Effector memory CD8-positive, alpha-beta T cell (primary cell): ENCODE measurements at places on chromosomes 11 and 22.

- DNase-seq: peak; percentile 73
These were observed 650 bp upstream of the MAPK11 start for GRCh38 chr22:50270666-50271394.

DNA sequence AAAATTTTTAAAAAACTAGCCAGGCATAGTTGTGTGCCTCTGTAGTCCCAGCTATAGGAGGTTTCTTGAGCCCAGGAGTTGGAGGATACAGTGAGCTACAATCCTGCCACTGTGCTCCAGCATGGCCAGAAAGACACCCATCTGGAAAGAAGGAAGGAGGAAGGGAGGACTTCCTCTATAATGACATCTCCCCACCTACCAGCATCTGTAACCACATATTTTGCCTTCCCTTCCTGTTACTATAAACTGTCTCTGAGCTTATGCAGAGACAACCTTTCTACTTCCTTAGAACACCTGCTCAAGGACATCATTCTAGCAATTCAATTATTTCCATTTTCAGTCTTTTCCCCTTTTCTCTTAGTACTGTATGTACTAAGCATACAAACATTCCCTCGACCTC lies 2.2 kb upstream of the NUP160 start:
- DNase-seq: no peak

DNA sequence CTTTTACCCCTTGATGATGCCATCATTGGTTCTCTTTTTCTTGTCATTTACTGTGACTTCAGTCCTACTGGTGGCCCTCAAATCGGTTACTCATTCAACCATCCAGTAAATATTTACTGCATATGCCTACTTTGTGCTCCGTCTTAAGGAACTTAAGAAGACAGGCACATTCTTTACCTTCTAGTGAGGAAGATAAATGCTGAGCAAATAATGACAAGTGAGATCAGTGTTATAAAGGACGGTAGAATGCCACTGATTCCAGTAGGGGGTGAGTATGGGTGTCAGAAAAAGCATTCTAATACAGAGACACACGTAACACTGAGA lies 1.6 kb downstream of the ANKRD42 start:
- no peak for DNase-seq

- no peak for DNase-seq
These were observed 344.9 kb upstream of the B3GAT1 start for GRCh38 chr11:134756811-134757540.

DNA sequence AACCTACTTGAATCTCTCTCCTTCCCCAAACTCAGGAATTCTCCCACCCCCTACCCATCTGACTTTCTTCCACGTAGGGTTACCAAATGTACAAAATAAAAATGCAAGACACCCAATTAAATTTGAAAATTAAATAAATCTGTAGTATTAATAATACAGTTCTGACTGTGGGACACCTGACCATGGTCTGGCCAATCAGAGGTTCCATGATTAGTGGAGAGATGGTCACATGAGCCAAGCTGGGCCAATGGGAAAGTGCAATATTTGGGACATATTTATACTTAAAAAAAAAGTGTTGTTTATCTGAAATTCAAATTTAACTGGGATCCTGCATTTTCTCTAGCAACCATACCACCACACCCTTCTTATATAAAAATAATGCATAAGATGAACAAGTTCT lies 29.8 kb upstream of the ASPHD2 start:
- DNase-seq: no peak

DNA sequence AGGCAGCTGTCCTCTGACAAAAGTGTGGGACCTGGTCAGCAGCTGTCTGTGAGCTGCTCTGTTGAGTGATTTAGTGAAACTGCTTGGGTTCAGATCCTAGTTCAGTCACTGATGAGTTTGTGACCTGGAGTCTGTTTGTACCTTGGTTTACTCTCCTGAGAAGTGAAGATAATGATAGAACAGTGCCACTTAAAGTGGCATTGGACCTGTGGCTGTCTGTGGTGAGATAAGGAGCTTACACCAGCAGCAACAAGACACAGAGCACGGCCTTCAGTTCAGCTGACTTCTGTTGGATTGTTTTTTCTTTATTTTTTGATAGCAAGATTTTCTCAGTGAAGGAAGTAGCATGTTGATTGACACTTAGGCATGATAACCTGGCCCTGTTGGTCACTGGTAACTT lies 46.2 kb upstream of the CTTN start:
- no peak for DNase-seq

DNA sequence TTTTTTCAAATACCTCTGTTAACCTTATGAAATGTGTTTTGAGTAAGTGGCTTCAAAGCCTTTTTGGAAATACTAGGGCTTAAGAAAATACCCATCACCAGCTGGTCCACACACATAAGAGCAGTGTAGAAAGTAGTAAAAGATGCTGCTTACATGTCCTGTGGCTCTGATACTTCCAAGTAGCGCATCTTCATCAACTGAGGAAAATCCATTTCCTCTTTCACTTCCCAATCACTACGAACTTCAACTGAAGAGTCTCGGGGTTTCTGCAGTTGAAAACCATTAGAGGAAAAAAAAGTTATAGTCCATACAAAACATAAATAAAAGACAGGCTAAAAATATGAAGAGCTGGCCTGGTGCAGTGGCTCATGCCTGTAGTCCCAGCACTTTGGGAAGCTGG lies 8.5 kb downstream of the EIF3D start:
- no peak for DNase-seq

GRCh38 chr22:31206896-31207687 lies 5.0 kb upstream of the LIMK2 start:
- DNase-seq: no peak

- DNase-seq: no peak
These were observed 83.2 kb upstream of the CLDN5 start for GRCh38 chr22:19607192-19608002.

GRCh38 chr11:12724301-12725054 lies 50.3 kb downstream of the TEAD1 start:
- no peak for DNase-seq

- DNase-seq: no peak
These were observed 11.0 kb downstream of the TP53AIP1 start for GRCh38 chr11:128931668-128932067.

GRCh38 chr11:35923452-35923851 lies 20.4 kb upstream of the LDLRAD3 start:
- no peak for DNase-seq

DNA sequence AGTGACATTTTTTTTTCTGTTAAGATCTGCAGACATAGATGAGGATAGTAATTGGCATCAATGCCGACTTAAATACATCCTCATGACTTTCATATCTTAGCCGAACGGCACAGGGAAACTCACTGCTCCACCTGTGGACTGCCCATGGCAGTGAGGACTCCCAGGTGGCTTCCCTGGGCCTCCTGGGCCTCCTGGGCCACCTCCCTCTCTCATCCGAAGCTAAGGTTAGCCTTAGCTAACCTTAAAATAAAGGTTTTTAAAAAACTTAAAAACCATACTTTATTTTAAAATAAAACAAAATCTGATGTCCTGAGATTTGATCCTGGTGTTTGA lies 38.1 kb upstream of the TSKU start:
- DNase-seq: no peak

DNA sequence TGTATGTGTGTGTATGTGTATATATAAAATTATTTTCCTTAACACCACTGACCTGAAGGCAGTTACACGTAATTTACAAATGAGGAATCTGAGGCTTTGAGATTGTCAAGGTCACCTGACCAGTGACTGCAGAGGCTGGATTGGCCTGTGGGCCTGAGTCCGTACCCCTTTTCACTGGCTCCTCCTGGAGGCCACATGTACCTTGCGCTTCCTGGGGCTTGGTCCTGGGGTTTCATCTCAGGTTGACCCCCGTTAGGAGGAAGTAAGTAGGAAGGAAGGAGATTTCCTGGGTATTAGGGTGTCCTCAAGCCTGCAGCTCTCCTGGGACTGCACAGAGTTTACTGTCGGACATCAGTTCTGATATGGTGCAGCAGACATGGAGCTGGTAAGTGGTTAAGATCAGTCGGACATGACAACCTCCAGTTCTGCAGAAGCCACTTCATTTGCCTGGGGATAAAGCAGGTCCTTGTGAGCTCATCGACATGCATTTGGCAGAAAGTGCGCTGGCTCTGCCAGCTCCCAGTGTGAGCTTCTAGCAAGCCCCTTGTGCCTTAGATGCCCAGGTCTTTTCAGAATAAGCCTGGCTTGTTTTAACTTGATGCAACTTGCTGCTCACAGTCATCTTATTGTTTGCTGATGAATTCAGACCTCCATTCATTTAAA lies 36.6 kb downstream of the ST3GAL4 start:
- DNase-seq: no peak

DNA sequence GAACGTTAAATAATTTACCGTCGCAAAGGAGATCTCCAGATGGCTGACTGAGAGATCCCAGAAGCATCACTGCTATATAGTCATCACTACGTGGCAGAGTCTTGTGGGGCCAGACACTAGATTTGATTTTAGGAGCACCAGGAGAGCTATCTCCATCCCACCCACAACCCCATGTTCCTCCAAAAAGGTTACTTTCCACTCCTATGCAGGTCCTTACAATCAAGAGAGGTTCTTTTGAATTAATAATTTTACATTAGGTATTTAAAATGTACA lies 19.4 kb downstream of the GUCY1A2 start:
- DNase-seq: no peak

GRCh38 chr22:49237703-49238102 lies 590.0 kb downstream of the BRD1 start:
- DNase-seq: no peak

DNA sequence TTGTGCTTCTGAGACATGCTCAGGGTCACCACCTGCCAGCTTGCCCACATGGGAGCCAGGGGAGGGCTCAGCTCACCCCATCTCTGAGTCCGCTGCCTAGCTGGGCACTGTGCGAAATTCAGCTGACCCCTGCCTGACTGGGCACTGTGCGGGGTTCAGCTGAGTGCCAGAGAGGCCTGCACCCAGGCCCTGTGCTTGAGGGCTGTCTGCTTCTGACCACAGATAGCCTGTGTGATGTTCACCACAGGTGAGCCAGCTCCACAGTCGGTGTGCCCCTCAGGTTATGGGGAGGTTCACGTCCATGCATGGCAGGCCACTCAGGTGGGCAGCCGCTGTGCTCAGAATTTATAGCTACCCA lies 84.5 kb upstream of the SUSD2 start:
- DNase-seq: no peak

DNA sequence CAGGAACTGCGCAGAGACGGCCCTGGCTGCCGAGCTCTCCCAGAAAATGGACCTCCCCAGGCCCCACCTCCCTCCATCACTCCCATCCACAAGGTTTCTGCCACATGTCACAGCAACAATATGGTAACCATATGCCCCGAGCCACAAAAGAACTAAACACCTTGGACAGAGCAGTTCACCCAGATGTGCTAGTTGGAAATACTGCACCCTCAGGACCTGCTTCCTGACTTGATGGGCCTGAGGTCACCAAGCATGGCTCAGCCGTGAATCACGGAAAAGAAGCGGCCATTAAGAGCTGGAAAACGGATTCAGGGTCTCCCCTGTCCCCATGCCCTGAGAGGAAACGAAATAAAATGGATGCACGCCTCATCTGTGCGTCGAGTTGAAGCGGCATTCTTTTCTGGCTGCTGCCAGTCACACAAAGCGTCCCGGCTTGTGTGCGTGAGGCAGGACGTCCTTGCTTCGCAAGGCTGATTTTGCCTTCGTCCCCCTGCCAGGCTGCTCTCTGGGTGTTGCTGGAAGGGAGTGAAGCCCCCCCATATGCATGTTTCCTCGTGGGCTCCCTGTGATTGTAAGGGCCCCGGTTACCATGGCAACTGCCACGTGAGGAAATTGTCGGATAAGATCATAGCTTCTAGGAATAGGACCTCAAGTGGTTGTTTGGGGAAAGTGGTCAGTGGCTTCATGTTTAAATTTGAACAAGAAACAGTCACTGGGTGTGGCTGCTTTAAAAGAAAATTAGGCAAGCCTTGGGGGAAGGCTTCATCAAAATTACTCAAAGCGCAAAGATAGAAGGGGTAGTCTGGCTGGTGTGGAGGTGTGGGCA lies 51.7 kb downstream of the FLI1 start:
- DNase-seq: no peak

DNA sequence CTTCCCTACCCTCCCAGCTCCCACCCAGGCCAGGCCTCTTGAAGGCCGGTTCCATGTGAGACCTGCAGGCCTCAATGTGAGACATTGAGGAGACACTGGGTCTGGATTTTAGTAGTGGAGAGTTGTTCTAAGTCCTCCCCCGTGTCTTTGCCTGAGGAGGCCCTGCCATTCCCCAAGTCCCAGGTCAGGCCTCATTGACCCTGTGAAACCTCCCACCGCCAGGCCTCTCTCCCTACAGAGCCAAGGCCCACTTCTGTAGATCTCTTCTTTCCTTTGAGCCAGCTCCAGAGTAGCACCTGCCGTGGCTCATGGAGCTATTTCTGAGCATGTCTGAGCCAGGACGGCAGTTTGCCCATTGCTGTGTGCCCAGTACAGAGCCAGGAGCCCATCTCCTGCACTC lies 1419.6 kb downstream of the TBC1D22A start:
- no peak for DNase-seq

GRCh38 chr11:108926171-108926840 lies 261.4 kb downstream of the DDX10 start:
- no peak for DNase-seq

- DNase-seq: no peak
These were observed 22.8 kb upstream of the GUCY1A2 start for GRCh38 chr11:107041088-107041444.

DNA sequence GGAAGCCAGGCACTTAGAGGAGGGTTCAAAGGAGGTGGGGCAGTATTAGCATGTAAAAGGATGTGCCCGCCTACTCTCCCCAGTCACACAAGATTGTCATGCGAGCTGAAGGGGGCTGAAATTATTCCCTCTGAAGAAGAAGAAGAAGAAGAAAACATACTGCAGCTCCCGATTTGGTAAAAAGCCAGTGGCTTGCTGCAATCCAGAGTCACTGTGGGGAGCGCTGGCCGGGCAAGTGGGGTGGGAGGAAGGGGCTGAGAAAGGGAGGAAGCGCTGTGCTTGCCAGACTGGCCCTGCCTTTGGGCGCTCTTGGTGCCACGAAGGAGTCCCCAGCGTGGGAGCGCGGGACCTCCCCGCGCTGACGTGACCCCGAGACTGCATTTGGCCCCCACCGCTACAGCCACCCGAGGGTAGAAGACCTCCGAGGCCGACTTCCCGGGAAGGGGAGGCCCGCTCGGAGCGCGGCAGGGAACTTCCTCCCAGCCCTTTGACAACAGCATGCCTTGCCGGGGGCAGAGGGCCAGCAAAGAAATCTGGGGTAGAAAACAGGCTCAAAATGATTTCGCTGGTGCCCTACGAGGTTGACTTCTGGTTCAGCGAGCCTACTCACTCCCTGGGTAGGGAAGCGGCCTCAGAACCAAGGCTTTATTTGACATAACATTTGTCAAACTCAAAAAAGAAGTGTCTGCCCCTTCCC lies 906.3 kb downstream of the DLG2 start:
- no peak for DNase-seq

DNA sequence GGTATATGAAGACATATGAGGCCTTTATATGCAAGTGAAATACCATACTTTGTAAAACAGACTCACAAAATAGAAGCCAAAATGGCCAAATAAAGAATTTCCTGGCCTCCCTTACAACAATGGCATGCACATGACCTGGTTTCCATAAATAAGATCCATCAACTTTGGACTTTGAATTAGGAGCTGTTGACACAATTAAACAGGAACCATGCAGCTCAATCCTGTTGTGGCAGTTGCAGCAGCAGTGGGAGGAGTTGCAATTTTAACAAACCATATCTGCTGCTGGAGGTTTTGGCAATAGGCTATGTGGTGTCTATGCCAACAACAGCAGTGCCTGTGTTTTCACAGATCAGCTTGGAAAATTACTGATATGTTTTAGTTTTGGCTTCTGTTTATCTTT lies 818.6 kb downstream of the FAM181B start:
- no peak for DNase-seq
